ENCODE measurements at places on chromosomes 1 and 21.

- DNase-seq = no peak
Measured at GRCh38 chr21:34216718-34217032, 143.3 kb downstream of the MRPS6 start.

DNA sequence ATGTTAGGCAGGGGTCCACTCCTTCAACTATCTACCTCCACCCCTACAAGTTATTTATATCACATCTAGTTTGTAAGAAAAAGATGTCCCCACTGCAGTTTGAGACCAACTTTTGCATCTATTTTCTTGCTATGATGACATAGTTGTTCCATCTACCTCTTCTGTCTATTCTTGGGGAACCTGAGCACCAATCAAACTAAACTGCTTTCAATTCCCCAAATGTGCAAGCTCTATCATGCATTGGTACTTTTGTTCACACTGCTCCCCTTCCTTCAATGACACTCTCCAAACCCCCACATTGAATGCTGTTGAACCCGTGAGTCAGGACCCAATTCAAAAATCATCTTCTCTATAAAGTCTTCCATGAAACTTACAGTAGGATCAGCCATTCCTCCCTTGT, 16.0 kb upstream of the FRRS1 start:
- DNase-seq = no peak

GRCh38 chr1:217018648-217019047, 295.4 kb upstream of the ESRRG start:
- no peak for DNase-seq

DNA sequence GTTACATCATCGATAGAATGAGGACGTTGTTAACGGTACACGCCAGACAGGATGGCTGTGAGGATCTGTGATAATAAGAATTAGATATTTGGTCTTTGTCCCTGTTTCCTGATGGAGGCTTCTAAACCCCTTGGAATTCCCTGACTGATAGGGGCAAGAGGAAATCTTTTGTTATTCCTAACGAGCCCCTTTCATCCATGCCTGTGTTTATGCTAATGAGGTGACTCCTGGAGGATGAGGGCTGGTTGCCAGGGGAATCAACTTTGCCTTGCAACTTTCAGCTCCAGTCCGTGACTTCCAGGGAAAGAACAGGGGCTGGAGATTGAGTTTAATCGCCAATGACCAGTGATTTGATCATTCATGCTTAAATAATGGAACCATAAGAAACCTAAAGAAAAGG, 39.3 kb upstream of the NLRP3 start:
- no peak for DNase-seq

- DNase-seq = no peak
Measured at GRCh38 chr1:160640359-160641123, 6.3 kb downstream of the SLAMF1 start.

DNA sequence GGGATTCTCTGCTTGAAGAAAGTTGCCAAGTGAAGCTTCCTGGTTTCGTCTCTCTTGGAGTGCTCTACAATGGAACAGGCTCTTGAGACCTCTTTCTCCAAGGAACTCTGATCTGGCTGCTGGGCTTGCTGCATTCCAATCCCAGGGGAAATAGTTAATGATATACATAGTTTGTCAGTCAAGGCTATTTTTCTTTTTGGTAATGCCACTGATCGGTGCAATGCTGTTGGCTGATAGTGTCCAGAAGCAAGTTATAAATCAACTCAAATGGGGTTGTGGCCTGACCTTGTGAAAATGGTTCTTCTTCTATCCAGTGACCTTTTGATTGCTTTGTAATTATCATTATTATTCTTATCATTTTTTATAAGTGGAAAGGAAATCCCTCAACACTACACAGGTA, 48.4 kb upstream of the TNFSF18 start:
- DNase-seq = no peak

GRCh38 chr21:34132926-34133325, 59.5 kb downstream of the MRPS6 start:
- DNase-seq = no peak

GRCh38 chr1:246043556-246043955, 463.5 kb downstream of the SMYD3 start:
- DNase-seq = no peak

Data from mesenteric fat pad (tissue), 1 donor.